ENCODE measurements at places on chromosomes 7 and 10.

GRCh38 chr10:84356928-84357327 lies 28.5 kb downstream of the CCSER2 start:
- no peak for DNase-seq

- DNase-seq, result peak; percentile 24
These were observed 68.8 kb upstream of the GRB10 start for GRCh38 chr7:50851451-50851850.

GRCh38 chr10:75263806-75264205 lies 28.0 kb upstream of the COMTD1 start:
- no peak for DNase-seq

GRCh38 chr10:71476228-71477011 lies 79.7 kb downstream of the CDH23 start:
- DNase-seq, result no peak

- DNase-seq, result no peak
These were observed 2.6 kb upstream of the PLCE1 start for GRCh38 chr10:93991114-93991513.

DNA sequence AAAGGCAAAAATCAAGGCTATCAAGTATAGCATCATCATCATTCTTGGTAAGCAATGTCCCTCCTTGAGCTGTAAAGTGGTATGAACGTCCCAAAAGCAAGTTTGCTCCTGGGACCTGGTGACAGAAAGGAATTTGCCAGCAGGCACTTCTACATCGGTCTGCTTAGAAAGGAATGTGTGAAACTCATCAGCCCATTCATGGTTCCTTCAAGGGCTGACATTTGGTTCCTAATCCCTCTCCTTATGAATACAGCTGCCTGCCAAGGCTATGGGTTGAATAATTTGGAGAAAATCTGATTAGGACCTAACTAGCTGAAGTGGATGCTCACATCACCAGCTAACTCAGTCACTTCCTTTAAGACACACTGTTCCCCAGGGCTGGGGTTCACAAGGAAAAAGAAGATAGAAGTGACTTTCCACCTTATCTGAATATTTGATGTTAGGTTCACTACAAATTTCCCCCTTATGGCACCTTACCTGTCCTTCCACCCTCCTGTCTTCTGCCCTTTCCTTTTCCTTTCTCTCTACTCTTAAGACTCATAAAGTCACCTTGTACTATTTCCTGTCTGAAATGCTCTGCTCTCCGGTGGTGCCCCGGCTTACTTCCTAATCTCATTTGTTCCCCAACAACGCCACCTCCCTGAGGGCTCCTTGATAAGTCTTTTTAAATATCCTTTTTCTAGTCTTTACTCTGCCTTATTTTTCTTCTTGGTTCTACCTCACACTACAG lies 187.1 kb downstream of the NPSR1 start:
- peak; percentile 33 for DNase-seq

GRCh38 chr10:129779126-129780111 lies 184.7 kb downstream of the EBF3 start:
- DNase-seq, result no peak

GRCh38 chr7:103809229-103809994 lies 180.0 kb downstream of the RELN start:
- DNase-seq, result no peak

GRCh38 chr10:121527690-121528089 lies 70.6 kb downstream of the FGFR2 start:
- peak; percentile 65 for DNase-seq

DNA sequence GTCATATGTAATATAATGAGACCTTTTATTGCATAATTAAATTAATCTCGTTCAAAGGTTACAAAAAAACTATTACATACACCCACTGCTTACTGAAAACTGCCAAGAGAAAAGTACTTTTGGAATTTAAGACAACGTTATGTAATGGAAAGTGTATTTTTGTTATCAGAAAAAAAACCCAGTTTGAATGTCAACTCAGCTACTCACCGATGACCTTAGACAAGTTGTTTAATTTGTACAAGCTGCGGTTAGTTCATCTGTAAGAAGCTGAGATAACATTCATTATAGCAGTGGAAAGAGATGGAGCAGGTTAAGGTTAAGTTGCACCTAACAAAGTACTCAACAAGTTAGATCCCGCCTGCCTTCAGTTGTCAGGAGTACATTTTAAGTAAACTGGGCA lies 1.1 kb downstream of the PSMA2 start:
- DNase-seq, result no peak

GRCh38 chr10:63520500-63521415 lies at the start of gene REEP3:
Gene REEP3 (plus strand): TSS chr10:63521401. CDS start chr10:63521546, 145 bp downstream.
- peak; percentile 76 for DNase-seq

GRCh38 chr7:23335621-23336020 lies 36.5 kb downstream of the MALSU1 start:
- DNase-seq, result no peak

- DNase-seq, result peak; percentile 30
These were observed 1.2 kb downstream of the PIP4K2A start for GRCh38 chr10:22712956-22713852.

- DNase-seq, result no peak
These were observed 193.5 kb downstream of the CFTR start for GRCh38 chr7:117673367-117673766.

GRCh38 chr7:151704960-151705635 lies 171.8 kb downstream of the PRKAG2 start:
- no peak for DNase-seq

DNA sequence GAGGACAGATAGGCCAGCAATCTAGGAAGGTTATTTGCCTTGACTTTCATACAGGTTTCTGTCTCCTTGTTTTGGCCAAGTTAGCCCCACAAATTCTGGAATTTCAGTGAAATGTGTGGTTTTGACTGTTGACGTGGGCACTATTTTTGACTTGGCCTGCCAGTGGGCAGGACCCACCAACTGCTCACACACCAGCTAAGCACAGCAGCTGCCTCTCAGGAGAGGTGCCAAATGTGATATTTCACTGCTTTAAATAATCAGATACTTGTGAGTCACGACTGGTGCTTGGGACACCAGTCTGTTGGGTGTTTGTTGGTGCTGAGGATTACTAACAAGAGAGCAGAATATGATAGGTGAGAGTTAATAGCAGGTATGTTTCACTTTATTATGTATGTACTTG lies 409.7 kb upstream of the MTPN start:
- DNase-seq, result no peak

DNA sequence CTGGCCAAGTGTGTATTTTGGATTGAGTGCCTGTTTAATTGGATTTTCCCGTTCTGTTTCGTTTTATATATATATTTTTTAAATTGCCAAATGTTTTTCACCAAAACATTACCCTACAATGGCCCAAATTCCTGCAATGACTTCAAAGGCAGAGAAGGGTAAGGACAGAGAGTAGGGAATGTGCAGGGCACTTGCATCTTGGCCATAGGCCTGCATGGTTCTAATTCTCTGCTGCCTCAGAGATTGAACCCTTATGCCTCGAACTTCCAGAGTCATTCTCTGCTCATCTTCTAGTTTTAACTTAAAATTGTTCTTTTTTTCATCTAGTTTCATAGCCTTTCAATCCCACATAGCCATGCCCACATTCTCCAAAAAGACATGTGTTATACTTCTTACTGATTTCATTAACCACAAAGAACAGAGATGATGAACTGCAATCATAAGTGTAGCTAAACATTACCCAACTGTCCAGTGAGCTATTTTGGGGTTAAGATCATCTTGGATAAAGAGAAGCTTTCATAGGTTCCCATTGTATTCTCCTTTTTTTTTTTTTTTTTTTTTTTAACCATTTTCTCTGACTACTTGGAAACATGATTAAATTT lies 177.6 kb downstream of the PLXDC2 start:
- DNase-seq, result peak; percentile 31

GRCh38 chr7:14835384-14835783 lies 67.2 kb downstream of the DGKB start:
- DNase-seq, result no peak

GRCh38 chr7:152664636-152665035 lies 11.3 kb downstream of the XRCC2 start:
- no peak for DNase-seq
